ENCODE measurements at places on chromosomes 12 and 14. TPM values are rescaled to one million over a fixed set of nuclear protein-coding genes. Genes with fewer than 3 reads are reported as not detected.

The TAS2R7 gene
- total RNA-seq, result not detected

The GYS2 gene
- total RNA-seq, result not detected

The MFAP5 gene
- total RNA-seq, result not detected

The KRT77 gene
- not detected for total RNA-seq

DNA sequence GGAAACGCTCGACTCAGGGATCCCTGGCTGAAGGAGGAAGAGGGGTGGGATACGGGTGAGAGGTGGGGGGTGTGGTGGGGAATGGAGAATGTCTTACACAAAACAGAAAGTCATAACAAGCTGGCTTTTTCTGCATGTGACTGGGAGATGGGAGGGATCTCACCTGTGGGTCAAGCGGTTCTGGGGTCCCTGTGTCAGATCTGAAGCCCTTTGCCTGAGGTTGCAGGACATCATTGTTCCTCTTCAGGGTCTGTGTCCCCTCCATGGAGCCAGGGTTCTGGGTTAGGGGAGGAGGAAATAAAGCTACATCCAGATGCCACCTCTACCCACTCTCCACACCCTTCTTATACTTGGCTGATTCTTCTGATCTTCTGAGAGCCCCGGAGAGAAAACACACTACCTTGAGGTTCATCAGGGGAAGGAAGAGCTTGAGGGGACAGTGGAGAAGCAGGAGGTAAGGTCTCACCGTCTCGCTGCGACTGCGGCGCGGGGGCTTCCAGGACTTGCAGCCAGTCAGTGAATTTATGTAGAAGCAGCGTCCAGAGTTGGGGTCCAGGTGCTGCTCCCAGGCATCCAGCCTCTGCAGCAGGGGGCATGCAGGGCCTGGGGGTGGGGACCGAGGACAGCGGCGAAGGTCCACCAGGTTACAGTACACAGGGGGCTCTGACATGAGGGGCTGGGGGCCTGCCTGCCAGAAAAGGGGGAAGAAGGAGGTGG, 2.5 kb downstream of the ARHGAP9 start:
- DNase-seq, result no peak
- H3K4me3 ChIP-seq, result peak overlapping the region; percentile 89
- H3K36me3 ChIP-seq, result peaks cover 15% of the 10 kb centered on the region
- no peaks in the 10 kb centered on the region for H3K27me3 ChIP-seq
- H3K4me1 ChIP-seq, result peaks cover 90% of the 10 kb centered on the region

DNA sequence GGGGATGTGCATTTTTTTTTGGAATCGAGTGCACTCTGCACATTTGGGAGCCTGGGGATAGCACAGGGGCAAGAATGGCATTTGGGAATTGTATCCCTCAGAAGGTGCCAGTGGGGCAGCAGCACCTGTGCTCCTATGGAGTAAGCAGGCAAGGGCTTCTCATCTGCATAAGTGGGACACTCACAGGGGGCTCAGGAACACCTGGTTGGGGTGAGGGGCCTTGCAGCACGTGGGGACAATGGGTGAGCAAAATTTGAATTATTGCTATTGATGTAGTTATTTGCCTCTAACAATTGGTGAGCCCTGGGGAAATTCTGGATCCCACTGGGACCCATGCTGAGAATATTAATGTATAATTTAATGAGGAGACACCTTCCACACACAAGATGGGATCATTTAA, 274.2 kb downstream of the TTC6 start:
- H3K27ac ChIP-seq, result no peak overlapping the region
- H3K4me1 ChIP-seq, result peaks cover 3% of the 10 kb centered on the region
- no peak overlapping the region for H3K4me3 ChIP-seq
- peaks cover 13% of the 10 kb centered on the region for H3K27me3 ChIP-seq

- H3K4me3 ChIP-seq, result no peak overlapping the region
- no peak for DNase-seq
- H3K36me3 ChIP-seq, result no peaks in the 10 kb centered on the region
Measured at GRCh38 chr12:83763425-83763824, 1076.7 kb downstream of the TMTC2 start.

DNA sequence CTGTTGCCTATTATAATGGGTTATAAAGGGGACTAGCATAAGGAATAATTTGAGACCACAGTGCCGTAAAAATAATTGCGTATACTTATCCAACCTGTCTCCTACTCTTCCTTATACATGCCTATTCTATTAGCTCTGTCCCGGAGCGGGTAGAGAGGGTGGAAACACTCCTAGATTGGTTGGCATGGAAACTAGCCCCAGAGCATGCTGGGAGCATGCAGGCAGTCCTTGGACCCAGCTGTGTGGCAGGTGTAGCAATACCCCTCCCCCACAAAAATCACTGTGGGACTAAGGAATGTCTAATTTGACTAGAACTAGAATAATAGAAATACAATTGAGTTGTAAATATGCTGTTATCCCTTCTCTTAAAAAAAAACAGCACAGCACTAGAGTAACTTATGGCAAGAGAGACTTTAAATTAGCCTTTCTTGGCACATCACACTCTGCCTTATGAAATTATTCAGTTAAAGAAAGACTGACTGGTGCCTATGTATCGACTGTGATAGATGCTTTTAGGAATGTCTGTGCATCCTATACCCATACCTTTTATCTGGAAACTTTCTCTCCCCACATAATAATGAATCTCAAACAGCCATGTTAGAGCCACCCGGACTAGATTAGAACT, 244.0 kb upstream of the DAAM1 start:
- H3K4me1 ChIP-seq, result no peaks in the 10 kb centered on the region
- H3K27ac ChIP-seq, result no peak overlapping the region

GRCh38 chr12:91100906-91101305, 10.4 kb downstream of the LUM start:
- no peak for DNase-seq
- H3K27me3 ChIP-seq, result no peaks in the 10 kb centered on the region
- no peaks in the 10 kb centered on the region for H3K4me1 ChIP-seq
- H3K4me3 ChIP-seq, result no peak overlapping the region
- H3K36me3 ChIP-seq, result no peaks in the 10 kb centered on the region
- H3K27ac ChIP-seq, result no peak overlapping the region

DNA sequence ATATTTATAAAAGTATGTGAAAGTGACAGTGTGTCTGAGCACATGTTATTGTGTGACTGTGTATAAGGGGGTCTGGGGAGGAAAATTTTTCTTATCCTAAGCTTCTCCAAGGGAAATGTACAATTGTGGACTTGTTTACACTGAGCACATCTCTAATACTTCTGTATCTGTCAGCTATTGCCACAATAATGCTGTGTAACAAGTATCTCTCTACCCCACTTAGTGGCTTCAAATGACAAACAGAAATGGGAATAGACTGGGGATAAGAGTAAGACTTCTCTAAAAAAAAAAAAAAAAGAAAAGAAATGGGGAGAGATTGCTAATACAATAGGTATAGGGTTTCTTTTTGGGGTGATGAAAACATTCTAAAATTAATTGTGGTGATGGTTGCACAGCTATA, 44.3 kb upstream of the CCDC63 start:
- DNase-seq, result no peak
- H3K27ac ChIP-seq, result no peak overlapping the region
- no peaks in the 10 kb centered on the region for H3K36me3 ChIP-seq
- H3K27me3 ChIP-seq, result peaks cover 16% of the 10 kb centered on the region

DNA sequence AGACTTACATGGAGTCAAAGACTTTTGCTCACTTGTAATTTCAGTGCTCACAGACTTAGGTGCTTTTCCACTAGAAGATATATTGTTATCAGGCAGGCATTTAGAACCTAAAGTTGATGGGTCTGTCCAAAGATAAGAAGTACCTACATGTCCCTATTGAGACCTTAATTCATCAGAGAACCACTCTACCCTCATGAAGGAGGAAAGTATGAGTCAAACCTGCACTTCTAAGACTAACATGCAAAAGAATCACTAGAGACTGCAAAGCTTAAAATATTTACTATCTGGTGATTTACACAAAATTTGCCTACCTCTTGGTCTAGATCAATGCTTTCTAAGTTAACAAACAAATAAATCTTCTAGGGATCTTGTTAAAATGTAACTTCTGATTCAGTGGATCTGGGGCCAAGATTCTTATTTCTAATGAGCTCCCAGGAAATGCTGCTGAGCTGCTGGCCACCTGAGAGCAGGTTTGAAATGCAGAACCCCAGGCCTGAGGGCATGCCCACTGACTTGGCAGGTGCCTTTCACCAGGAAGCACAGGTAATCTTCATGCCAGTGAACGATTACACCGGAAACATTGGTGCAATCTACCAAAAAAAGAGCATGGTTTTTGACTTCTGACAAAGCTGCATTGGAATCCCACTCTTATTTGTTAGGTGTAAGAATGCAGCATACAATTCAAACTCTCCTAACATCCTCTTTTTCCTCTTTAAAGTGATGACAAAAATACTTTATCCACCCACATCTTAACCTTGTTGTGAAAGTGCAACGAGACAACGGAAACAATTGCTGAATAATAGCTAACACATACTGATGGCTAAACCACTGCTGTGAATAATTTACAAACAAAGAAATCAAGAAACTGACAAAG, 214.2 kb downstream of the ADAMTS20 start:
- no peaks in the 10 kb centered on the region for H3K36me3 ChIP-seq
- no peak overlapping the region for H3K27ac ChIP-seq
- H3K4me3 ChIP-seq, result no peak overlapping the region
- H3K27me3 ChIP-seq, result no peaks in the 10 kb centered on the region
- DNase-seq, result no peak
- H3K4me1 ChIP-seq, result no peaks in the 10 kb centered on the region

DNA sequence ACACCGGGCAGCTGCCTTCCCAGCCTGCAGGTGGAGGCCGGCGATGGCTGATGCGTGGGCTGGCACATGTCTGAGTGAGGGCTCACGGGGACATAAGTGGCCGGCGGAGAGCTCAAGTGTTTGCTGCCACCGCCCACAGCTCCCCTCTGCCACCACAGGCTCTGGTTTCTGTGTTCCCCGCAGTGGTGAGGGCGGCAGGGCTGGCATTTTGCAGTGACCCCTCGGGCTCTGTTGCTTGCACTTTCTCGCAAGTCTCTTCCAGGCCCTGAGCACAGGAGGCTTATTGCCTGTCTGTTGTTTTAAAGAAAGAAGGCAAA, 271.0 kb upstream of the RTL1 start:
- H3K27ac ChIP-seq, result no peak overlapping the region
- H3K4me3 ChIP-seq, result no peak overlapping the region
- no peaks in the 10 kb centered on the region for H3K4me1 ChIP-seq

- H3K27me3 ChIP-seq, result no peaks in the 10 kb centered on the region
- no peaks in the 10 kb centered on the region for H3K36me3 ChIP-seq
- no peak overlapping the region for H3K27ac ChIP-seq
- H3K4me1 ChIP-seq, result no peaks in the 10 kb centered on the region
- no peak overlapping the region for H3K4me3 ChIP-seq
- DNase-seq, result no peak
Measured at GRCh38 chr12:44510510-44510909, 365.6 kb downstream of the NELL2 start.

Measured in natural killer cell treated with Interleukin-12 subunit alpha and Interleukin-12 subunit beta and Interleukin-15 and Interleukin-18, amount 100 ng/mL, for 72 hours (primary cell).